ENCODE measurements at places on chromosomes 13 and 19.

DNA sequence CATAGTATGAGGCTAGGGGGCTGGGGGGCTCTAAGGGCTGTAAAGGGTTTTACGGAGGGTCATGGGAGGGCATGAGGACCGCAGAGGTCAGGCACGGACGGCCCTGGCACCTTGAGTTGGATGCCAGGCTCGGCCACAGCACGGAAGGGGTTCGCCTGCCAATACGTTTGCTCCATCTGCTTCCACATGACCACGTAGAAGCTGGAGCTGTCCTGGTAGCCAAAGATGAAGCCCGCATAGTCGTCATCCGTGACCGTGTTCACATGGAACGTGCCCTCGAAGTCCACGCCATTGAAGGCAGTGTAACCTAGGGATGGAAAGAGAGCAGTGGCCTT lies 6.4 kb downstream of the COMP start:
- DNase-seq: no peak

DNA sequence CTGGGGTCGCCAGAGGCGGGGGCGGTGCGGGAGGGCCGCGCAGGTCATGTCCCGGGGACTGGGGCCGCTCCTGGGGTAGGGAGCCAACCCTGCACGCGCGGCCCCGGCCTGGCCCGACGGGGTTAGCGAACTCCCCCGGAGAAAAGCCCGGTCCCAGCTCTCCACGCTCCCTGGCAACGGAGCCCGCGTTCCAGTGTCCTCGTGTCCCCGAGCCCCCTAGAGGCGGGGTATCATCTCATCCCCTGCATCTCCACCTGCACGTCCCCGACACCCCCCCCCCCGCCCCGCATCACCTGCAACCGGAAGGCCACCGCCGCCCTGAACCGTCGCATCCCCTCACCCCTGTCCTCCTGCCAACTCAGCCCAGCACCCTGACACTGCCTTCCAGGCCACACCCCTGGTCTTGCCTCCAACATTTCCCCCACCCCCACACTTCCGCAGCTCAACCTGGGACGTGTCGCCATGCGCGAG lies 2.7 kb downstream of the WDR88 start:
- no peak for DNase-seq

- DNase-seq: peak; percentile 31
Measured at GRCh38 chr13:51935326-51936171, 73.8 kb downstream of the CCDC70 start.

DNA sequence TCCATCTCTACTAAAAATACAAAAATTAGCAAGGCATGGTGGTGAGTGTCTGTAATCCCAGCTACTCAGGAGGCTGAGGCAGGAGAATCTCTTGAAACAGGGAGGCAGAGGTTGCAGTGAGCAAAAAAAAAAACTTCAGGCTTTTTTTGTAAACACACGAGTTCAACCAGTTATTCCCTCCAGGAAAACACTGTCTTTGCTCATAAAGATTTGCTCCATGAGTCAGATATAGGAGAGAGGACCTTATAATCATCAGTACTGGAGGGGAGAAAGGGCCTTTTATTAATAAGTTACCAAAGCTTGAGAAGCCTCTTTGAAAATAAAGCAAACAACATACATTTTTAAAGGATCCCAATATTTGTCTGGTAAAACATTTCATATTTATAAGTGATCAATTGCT lies 110.7 kb downstream of the EFNB2 start:
- DNase-seq: no peak

GRCh38 chr13:26964278-26965250 lies 204.0 kb upstream of the GPR12 start:
- DNase-seq: no peak

GRCh38 chr19:18850471-18851375 lies 19.0 kb downstream of the UPF1 start:
- DNase-seq: no peak

- DNase-seq: no peak
Measured at GRCh38 chr13:69955271-69955670, 152.4 kb upstream of the ATXN8OS start.

- DNase-seq: peak; percentile 79
Measured at GRCh38 chr19:17680230-17680722, 7.9 kb downstream of the UNC13A start.

DNA sequence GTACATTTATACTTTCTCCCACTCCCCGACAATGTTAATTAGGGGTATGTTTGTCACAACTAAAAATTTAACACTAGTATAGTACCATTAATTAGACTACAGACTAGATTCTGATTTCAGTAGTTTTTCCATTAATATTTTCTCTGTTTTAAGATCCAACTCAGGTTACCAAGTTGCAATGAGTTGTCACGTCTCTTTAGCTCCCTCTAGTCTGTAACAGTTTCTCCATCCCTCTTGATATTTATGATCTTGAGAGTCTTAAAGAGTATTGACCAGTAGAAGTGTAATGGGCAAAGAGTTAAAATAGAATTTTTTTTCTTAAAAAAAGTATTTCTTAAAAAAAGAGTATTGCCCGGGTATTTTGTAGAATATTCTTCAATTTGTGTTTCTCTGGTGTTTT lies 598.1 kb downstream of the TBC1D4 start:
- no peak for DNase-seq

GRCh38 chr13:91351980-91352379 lies 4.5 kb downstream of the MIR17HG start:
- DNase-seq: no peak

DNA sequence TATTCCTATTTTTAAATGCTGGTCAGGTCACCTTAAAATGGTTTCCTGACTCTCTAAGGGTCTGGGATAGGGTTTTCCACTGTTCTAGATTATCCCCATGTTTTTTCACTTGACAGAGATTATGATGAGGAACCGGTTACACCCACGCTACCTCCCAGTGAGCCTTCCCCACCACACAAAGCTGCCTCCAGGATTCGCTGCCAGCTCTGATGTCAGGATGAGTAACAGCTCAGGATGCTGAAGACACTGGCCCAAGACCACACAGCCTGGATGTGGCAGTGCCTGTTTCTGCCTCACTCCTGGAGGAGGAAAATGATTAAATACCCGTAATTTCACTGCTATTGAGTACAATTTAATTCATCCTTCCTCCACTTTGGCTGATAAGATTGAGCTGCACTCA lies 22.9 kb downstream of the ZNF114 start:
- peak; percentile 85 for DNase-seq

DNA sequence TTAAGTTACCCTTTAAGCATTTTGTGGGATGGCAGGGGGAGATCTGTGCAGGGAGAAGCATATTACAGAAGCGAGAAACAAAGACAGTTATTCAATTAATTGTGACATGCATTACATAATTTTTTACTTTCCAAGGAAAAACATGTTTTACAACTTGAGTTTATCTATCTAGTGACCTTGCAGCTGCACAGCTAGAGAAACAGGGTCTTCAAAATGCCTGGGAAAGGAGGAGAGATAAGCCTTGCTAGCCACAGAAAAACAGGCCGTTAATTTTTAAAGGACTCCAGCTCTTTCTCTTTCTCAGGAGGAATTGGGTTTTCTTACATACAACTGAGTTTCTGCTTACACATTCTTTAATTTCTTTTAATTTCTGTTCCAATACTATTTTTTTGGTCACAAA lies 14.8 kb upstream of the ZNF431 start:
- no peak for DNase-seq

- DNase-seq: no peak
Measured at GRCh38 chr13:74707291-74707690, 573.1 kb upstream of the KLF12 start.

DNA sequence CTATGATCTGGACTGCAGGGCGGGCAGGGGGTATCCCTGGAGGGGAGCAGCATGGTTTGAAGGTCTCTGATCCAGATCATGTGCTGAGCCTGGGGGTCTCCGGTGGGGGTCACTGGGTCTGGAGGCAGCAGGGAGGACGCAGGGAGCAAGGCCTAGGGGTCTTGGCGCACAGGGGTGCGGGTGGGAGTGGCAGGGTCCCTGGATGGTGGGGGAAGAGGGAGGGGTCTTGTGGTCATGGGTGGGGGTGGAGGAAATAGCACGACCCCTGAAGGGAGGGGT lies 1.9 kb downstream of the BTBD2 start:
- peak; percentile 10 for DNase-seq

DNA sequence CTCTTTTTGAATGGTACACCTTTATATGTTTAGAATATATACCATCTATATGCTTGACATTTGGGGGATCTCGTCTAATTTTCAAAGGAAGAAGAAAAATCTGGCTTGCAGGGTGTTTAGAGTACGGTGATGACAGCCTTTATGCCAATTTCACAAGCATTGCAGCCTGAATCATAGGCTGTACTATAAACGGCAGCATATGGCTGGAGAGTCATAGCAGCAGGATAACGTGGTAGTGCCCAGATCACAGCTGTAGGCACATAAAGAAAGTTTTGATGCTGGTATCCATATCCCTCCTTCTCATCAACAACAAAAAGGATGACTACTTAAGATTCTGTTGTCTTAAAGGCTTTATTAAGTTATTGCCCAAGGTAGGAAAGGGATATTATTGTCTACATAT lies 253.0 kb downstream of the PCDH9 start:
- DNase-seq: no peak

- peak; percentile 100 for DNase-seq
Measured at GRCh38 chr19:5292822-5293611, 47.6 kb downstream of the PTPRS start.

DNA sequence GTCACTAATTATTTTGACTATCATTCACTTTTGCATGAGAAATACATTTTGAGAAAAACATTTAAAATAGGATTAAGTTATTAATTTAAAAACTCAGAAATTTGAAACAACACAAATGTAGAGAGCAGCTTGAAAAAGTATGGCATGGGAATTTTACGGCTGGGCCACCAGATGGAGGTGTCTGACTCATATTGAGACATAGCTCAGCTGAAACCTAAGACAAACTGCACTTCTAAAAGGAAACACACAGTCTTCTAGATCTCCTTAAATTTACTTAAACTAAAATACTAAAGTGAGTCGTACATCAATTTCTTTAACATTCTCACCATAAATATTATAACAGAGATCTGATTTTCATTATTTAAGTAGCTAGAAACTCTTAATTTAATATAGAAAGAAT lies 41.9 kb upstream of the POSTN start:
- DNase-seq: peak; percentile 61

- no peak for DNase-seq
Measured at GRCh38 chr13:35714588-35715377, 238.3 kb upstream of the MAB21L1 start.

DNA sequence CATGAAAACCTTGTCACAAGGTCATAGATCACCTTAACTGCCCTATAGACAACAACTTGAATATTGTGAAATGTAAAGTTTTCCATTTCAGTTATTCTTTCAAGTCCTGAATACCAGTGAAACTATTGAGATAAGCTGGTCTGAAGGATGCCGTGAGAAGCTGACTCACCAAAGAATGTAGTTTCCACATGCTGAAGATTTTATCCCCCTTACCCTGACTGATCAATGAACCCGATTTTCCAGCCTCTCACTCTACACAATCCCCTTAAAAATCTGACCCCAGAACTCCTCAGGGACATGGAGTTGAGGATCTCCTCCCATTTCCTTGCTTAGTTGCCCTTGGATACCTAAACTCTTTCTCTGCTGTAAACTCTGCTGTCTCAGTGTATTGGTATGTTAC lies 67.5 kb downstream of the POSTN start:
- DNase-seq: no peak

- DNase-seq: no peak
Measured at GRCh38 chr13:59413126-59413525, 750.6 kb downstream of the DIAPH3 start.

DNA sequence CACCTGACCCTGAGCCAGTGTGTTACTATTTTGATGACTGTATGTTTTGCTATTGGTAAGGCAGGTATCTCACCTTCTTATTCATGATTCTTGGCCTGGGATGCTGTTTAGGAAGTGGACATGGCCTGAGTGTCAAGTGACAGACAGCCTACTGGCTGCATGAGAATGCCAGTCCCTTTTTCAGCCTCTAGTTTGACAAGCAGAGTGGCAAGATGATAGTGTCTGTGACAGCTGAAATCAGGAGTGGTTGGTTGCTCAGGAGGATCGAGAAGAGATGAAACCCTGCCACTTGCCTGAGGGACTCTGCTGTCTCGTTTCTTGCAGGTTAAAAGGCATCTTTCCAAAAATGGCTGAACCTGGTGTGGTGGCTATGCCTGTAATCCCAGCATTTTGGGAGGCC lies 7.1 kb upstream of the ELOF1 start:
- no peak for DNase-seq

- DNase-seq: peak; percentile 87
Measured at GRCh38 chr19:1248786-1249297, 459 bp downstream of the MIDN start.

DNA sequence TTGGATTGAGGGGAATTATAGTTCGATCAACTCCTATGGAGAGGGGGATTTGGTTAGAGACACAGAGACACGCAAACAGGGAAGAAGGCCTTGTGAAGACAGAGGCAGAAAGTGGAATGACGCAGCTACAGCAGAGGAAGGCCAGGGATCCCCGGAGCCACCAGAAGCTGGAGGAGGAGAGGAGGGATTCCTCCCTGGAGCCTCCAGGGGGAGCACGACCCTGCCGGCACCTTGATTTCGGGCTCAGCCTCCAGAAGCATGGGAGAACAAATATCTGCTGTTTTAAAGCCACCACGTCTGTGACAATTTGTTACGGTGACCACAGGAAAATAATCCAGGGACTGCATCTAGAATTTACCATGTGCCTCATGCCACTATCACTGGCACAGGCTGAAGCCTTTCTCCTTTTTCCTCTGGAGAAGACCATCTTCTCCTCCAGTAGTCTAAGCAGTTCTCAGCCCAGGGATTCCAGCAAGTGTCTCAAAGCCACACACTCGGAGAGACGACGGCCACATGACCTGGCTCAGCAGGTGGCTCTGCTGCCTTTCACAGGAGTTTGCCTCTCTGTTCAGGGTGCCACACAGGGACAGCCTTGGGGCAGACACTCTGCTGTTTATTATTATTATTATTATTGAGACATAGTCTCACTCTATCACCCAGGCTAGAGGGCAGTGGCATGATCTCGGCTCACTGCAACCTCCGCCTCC lies 39.9 kb upstream of the CCNE1 start:
- peak; percentile 88 for DNase-seq

- no peak for DNase-seq
Measured at GRCh38 chr13:78875792-78876580, 217.0 kb upstream of the OBI1 start.

DNA sequence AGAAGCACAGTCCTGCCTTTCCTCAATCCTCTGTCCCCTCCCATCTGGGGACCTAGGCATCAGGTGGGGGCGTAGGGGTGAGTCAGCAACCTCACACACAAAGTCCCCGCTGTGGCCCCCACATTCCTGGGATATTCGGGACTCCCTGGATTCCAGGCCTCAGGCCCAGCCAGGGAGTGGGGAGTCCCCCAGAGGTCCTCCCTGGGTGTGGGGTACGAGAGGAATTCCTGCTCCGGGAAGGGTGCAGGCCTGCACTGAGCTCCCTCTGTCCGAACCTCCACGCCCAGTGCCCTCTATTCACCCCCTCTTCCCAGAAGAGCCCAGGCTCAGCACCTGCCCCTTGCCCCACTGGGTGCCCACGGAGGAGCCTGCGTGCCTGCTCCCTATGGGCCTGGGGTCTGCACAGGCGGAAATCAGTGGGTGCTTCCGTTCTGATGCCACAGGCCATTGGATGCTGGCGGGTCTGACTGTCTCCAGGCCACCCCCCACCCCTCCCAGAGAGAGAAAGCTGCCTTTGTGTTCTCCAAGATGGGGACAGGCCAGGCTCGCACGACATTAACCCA lies 3.4 kb downstream of the CADM4 start:
- no peak for DNase-seq

Measured in GM03348 (cell line).